ENCODE measurements at places on chromosomes 7 and 10. TPM values are rescaled to one million over a fixed set of nuclear protein-coding genes. Genes with fewer than 3 reads are reported as not detected.

Gene SPOCK2
- 108 TPM for total RNA-seq

Gene STAMBPL1
- total RNA-seq, result 7.1 TPM

Gene CTAGE8
- 4.2 TPM for total RNA-seq

Gene OIT3
- total RNA-seq, result 0.18 TPM

Gene SPDYE18
- 1.5 TPM for total RNA-seq

Gene NKX1-2
- not detected for total RNA-seq

Gene NME8
- total RNA-seq, result not detected

Gene SFTPA2
- 14,717 TPM for total RNA-seq

Gene STRIP2
- total RNA-seq, result 1.3 TPM

Gene ITPRID1
- total RNA-seq, result 0.59 TPM

Gene IFIT5
- 25.3 TPM for total RNA-seq

Gene FAM180A
- total RNA-seq, result 3.0 TPM

Gene ASB10
- total RNA-seq, result not detected

Gene VAX1
- not detected for total RNA-seq

Gene PIK3CG
- 14.9 TPM for total RNA-seq

Gene FFAR4
- 13.7 TPM for total RNA-seq

Gene OR9A2
- not detected for total RNA-seq

Gene GLI3
- 20.7 TPM for total RNA-seq

Gene THSD7A
- 7.2 TPM for total RNA-seq

Gene DNAJC30
- 10.5 TPM for total RNA-seq

Gene EBLN1
- total RNA-seq, result not detected
